Stimulated activated CD8-positive, alpha-beta memory T cell treated with anti-CD3 and anti-CD28 coated beads, Interleukin-15, amount 100 ng/mL, for 24 hours (primary cell): ENCODE measurements at places on chromosomes 11 and 22.

- no peak for DNase-seq
These were observed 29.7 kb upstream of the SHISAL1 start for GRCh38 chr22:44342347-44342956.

DNA sequence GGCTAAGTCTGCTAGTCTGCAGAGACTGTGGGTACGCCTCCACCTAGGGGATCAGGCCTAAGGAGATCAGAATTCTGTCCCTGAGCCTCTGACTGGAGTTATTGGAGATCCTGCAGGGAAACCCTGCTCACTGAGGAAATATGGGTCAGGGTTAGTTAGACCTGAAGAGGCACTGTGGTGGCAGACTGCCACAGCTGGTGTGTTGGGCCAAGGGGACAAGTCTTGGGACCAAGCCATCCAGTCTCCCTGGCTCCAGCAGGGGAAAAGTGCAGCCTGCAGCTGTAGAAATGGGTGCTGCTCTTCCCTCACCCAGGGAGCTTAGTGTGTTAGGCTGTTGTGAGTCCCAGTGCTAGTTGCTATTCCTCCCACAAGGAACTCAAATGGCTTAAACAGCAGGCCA lies 334.8 kb upstream of the LARGE1 start:
- no peak for DNase-seq

- DNase-seq: no peak
These were observed 7.8 kb downstream of the PIM3 start for GRCh38 chr22:49968313-49968830.

DNA sequence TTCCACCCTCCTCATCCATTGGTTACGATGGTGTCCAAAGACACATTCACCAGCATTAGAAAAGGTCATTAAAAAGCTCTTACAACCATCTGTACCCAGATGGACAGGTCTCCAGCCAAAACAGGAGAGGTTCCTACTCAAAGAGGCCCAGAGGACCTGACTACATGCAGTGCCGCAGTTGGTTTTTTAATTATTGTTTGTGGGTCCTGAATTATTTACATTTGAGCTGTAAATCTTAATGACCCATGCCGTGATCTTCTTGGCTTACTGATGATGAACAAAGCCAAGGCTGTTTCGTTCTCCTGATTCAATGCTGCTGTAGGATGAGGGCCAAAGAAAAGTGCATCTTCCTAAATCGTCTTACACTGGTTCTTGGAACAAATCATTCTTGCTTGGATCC lies 83.7 kb downstream of the CADM1 start:
- no peak for DNase-seq

DNA sequence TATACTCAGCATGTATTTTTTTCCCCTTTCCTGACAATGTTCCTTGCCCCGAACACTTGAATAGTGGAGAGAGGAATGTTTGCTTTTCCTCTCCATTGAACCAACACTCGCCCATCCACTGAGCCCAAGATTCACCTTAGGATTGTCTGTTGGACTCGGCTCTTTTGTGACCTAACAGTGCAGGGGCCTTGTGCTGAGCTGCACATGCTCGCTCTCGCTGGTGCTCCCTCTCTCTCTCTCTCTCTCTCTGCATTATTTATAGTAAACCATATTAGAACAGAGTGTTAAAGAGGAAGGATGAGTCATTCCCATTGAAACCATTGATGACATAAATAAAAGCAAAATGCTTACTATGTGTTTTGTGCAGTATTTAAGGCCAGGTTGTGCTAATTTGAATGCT lies 20.7 kb downstream of the ZBTB16 start:
- DNase-seq: no peak

GRCh38 chr22:43857367-43857766 lies 4.9 kb downstream of the SULT4A1 start:
- DNase-seq: no peak

DNA sequence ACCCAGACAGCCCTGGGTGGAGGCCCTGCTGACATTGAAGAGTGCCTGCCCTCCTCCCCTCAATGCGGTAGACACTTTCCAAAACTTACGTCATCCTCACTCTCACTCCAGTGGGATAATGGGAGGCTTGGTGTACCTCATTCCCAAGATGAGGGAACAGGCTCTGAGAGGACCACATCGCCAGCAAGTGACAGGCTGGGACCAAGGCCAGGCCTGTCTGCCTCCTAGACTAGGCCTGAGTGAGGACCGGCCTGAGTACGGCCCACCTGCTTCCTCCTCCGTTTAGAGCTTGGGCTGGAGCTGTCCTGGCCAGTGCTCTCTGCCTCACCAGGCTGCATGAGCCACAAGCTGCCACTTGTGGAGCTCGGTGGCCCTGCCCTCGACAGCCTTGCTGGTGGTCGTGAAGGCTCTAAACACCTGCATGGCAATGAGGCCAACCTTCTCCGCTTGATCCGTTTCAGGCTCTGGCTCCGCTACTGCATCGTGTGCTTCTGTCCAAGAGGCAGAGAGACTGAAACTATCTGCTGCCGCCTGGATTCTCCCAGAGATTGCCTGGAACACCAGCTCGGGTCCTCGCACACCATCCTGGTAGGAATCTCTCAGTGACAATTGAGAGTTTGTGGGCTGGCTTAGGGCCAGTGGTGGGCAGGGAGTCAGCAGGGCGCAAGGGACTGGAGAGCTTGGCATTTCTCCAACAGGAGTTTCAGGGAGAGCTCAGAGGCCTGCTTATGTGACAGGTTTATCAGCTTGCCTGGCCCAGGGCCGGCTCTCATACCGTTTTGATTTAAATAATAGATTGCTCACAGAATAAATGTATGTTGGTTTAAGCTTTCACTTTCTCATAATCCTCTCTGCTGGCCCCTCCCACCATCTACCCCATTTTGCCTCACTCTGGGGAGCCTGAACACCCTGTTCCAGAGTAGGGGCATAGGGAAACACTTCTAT lies 9.4 kb downstream of the LRRC75B start:
- no peak for DNase-seq

GRCh38 chr11:77800449-77800848 lies 20.1 kb downstream of the RSF1 start:
- DNase-seq: no peak

GRCh38 chr11:131441051-131441810 lies 70.8 kb downstream of the NTM start:
- no peak for DNase-seq

GRCh38 chr11:47111318-47111804 lies 65.3 kb downstream of the ARFGAP2 start:
- no peak for DNase-seq

- DNase-seq: no peak
These were observed 30.7 kb downstream of the BUD13 start for GRCh38 chr11:116742104-116742503.

DNA sequence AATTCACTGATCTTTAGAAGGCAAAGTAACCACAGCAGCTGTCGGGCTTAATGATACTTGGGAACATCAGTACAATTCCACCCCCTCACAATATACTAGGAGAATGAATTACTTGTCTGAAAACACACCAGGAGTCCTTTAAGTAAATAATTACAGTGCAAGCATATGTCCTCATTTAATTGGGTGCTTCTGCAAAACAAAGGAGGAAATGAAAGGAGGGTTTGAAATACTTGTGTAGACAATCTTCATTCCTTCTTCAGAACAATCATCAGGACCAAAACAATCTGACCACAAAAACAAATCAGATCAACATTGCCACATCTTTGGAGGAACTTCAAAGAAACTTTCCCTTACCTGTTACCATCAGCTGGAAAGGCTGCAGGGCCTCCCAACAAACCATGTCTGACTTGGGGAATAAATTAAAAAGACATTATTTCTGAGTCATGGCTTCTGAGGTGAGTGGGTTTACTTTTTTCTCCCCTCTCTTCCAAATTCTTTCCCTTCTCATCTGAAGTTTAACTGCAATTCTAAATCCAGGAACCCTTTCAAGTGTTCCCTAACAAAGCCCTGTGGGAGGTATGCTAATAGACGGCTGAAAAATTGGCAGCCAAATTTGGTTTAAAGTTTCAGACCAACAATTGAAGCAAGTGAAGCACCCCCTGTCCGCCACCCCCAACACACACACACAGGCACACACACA lies 12.5 kb upstream of the CCDC117 start:
- DNase-seq: no peak

GRCh38 chr11:2462986-2463765 lies 18.4 kb downstream of the KCNQ1 start:
- no peak for DNase-seq

DNA sequence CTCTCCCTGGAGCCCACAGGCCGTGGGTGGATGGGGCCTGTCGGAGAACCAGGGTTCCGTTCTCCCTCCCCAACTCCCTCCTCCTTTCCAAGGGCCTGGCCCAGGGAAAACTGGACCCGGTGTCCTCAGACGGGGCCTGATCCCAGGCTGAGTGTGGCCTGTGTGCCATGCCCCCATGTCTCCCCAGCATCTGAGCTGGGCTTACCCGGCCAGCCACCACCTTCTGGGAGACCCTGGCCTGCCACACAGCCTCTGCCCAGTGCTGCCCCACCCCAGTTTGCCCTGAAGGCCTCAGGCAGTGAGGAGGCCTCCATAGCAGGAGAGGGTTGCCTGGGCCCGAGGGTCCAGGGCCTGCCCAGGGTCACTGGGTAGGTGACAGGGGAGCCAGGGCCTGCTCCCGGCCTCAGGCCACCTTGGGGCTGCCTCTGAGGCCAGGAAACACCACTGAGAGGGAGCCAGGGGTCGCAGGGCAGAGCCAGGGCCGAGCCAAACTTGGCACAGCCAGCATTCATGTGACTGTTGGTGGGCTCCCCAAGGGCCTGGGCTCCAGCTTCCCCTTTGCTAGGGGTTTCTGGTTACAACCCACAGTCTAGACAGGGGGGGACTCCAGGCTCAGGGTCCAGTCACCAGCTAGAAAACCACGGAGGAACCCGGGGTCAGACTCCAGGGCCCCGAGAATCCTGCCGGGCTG lies 590 bp upstream of the IFITM10 start:
- no peak for DNase-seq

DNA sequence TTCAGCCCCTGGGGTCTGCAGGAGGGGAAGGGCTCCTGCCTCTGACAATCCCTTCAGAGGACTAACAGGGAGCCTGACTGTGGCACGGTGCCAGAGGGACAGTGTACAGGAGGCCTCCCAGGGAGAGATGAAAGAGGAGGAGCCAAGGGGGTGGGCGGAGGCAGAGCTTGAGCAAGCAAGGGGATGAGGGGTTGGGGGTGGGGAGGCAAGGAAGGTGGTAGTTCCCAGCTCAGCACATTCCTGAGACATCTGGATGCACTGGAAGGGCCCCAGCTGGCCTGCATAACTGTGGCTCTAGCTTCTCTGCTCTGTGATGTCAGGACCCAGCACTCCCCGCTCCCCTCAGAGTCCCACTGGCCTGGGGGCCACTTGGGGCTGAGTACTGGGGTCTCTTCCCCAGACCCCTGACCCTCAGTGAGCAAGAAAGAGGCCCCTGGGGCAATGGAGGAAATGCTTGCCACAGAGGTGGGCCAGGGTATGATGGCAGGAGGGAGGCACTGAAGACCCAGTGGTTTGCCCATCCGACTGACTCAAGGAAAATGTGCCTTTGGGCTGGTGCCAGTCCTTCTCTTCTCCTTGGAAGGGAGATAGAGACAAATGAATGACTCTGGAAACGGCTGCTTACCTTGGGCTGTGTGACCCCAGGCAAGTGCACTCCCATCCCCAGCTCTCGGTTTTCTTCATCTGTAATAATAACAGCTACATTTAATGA lies 13.3 kb downstream of the CREB3L1 start:
- DNase-seq: no peak

GRCh38 chr11:91174193-91174592 lies 951.3 kb upstream of the CHORDC1 start:
- no peak for DNase-seq

- no peak for DNase-seq
These were observed 11.7 kb downstream of the MSANTD2 start for GRCh38 chr11:124788521-124788920.

DNA sequence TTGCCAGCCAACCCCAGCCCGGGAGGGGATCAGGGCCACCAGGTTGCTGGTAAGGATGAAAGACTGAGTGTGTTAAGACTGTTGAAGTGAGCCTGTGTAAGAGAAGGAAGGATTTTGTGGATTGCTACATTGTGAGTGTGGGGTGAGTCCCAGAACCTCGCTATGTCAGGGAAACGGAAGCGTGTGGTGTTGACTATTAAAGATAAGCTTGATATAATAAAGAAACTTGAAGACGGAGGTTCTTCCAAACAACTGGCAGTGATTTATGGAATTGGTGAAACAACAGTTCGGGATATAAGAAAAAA lies 627 bp downstream of the JRKL start:
- no peak for DNase-seq

- no peak for DNase-seq
These were observed 29.8 kb upstream of the CREB3L1 start for GRCh38 chr11:46247659-46248058.

DNA sequence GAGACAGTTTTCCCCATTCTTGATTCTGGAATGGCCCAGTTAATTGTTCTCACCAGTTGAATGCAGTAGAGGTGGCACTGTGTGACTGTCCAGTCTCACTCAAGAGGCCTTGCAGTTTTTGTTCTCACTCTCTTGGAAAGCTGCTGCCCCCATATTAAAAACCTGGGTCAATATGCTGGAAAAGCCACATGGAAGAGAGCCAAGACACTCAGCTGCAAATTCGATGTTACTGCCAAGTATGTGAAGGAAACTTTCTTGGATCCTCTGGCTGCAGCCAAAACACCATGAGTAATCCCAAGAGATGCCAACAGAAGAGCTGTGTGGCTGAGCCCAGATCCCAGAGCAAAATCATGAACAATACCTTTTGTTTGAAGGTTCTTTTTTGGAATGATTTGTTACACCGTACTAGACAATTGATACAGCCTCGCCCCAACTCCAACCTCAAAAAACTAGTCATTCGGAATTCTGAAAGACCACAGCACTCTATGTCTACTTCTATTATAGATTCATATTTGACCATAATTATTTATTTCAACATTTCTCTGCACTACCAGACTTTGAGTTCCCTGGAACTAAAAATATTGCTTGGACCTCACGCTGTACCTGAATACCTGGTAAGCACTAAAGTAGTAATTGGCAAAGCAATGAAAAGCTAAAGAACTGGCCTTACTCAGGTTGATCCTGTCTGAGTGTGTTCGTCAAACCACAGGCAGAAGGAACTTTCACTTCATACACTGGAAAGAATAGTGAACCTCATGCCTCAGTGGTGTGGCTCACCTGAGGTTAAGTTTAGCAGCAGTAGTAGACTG lies 378.8 kb downstream of the ETS1 start:
- no peak for DNase-seq

- no peak for DNase-seq
These were observed 2.0 kb downstream of the CD248 start for GRCh38 chr11:66314561-66315497.

- DNase-seq: no peak
These were observed 1335.3 kb downstream of the TBC1D22A start for GRCh38 chr22:48097723-48098122.

DNA sequence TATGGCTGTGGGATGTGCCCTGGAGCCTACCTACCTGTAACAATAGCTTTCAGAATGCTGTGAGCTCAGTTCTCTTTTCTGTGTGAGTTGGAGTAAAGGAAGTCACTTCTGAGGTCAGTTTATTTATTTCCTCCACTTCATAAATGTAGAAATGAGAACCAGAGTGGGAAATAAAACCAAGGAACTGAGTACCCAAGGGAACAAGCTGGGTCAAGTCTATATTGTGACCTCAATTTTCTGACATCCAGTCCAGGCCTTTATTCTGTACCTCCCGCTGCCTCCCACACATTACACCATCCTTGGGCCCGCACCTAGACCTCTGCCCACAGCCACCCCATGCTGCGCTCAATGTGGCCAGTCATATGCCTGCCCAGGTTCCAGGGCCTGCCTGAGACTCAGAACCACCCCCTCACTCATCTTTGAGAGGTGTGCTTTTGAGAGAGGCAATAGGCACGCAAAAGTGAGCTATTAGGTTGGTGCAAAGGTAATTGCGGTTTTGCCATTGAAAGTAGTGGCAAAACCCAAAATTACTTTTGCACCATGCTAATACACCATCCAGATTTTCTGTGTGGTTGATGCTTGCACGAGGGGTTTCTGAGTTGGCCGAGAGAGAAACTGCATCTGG lies 9.8 kb downstream of the MS4A6E start:
- no peak for DNase-seq

- DNase-seq: no peak
These were observed 92.6 kb downstream of the PKNOX2 start for GRCh38 chr11:125257190-125257579.
